ENCODE measurements at places on chromosomes 2 and 18.
A peak's percentile ranks its signal among the peaks of the same experiment; 100 is the strongest.

DNA sequence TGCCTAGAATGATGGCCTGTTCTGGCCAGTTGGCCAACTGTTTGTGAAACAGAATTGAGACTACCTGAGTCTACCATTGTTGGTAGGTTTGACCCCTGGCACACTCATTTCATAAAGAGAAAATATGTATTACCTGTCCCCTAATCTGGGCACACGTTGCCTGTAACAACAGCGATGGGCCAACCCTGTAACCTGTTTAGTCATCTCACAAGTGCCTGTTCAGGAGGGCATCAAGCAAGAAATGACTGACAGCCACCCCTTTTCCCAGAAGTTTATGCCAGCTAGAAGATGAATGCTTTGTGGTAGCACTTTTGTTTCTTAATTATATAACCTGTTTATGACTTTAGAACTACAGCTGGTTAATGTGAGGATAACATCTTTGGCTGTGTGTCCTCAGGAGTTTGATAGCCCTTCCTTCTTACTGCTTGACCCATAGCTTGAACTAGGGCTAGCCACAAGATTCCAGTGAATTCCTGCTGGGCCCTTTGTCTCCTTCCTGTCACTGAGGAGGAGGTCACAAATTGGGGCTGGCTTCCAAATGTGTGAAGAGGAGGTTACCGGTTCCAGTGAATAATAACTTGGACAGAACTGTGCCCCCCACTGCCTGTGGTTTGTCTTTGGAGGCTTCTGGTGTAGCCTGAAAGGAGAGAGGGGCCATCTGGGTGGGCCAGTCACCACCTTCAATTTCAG, 273.9 kb upstream of the EPAS1 start:
- DNase-seq: no peak

GRCh38 chr2:170953941-170954340, 24.9 kb downstream of the GORASP2 start:
- DNase-seq: no peak

DNA sequence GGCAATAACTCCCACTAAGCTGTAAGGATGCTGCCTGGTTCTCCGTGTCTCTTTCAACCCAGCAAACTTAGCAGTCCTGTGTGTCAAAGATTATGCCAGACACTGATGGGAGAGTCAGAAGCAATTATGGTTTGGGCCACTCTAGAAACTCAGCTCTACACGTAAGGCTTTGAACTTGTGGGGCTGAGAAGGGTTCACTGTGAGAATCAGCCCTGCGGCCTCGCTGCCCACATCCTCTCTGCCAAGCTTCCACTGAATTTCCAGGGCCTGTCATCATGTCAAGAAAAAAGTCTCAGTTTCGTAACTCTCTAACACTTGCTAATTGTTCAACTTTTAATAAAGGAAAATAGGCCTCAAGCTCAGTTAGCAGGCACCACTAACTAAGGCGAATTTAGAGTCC, 308.8 kb upstream of the LYPD1 start:
- no peak for DNase-seq

- no peak for DNase-seq
Observed at GRCh38 chr2:71474744-71475397, 21.5 kb downstream of the DYSF start.

GRCh38 chr2:224264259-224264658, 137.6 kb downstream of the FAM124B start:
- DNase-seq: no peak

- no peak for DNase-seq
Observed at GRCh38 chr2:23015651-23016200, 369.3 kb upstream of the KLHL29 start.

GRCh38 chr2:102297891-102298290, 13.5 kb upstream of the IL1RL1 start:
- DNase-seq: no peak

DNA sequence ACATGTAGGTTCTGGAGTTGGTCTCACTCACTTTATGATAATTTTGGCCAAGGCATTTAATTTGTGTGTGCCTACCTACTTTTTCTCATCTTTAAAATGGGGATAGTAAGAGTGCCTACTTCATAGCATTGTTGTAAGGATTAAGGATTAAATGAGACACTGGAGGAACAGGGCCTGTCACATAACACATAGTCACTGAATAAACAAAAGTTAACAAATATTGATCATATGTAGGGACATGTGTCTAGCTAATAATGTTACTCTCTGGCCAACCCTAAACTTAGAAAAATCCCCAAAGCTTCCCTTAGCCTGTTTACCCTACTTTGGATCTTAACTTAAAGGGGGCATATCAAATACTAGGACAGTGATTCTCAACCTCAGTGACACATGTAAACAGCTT, 169.9 kb downstream of the MYO1B start:
- no peak for DNase-seq

DNA sequence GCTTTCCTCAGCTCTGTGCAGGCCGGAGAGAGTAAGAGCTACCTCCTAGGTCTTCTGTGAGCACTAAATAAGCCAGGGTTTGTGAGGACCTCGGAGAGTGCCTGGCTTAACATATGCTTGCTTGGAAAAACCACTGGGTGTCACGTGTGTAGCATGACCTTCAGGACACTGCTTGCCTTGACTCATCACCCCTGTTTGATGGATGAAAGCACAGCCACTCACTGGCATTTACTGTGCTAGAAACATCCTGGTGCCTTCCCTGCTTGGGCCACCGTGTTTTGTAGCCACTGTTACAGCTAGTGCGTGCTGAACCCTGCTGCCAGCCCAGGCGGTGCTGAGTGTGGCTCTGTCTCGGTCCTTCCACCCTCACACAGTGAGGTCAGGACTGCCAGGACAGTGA, 34.8 kb upstream of the ITM2C start:
- peak; percentile 51 for DNase-seq

DNA sequence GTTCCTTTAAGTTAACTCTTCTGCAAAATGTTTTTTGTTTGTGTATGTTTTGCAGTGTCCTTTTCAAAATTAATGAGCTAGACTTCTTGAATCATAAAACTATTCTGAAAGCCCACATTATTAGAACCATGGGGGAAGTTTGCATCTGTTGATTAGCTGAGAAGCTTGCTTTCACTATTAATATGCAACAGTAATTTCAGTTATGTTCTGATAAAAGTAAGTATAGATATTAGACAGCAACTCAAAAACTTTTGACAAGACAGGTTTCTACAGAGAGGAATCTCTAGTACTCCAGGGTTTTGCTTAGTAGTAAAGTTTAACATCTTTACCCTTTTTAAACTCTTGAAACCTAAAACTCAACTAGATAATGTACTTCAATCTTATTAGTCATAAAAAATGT, 147.8 kb downstream of the UBE2E3 start:
- DNase-seq: no peak

DNA sequence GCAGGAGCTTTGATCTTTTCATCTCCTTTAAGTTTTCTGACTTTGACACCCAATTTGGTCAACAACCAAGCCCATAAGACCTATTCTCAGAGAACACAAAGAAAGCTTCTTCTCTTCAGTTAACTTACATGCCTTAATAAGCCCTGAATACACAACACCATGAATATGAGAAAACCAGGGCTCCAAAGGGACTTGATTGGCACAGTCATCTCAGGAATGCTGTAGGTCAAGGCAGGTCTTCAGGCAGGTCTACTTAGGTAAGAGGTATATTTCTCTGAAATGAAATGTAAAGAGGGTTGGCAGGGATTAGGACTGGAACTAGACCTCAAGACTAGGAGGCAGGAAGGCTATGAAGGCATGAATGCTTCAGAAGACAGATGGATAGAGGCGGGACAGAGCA, 24.4 kb upstream of the EIF2AK3 start:
- no peak for DNase-seq

DNA sequence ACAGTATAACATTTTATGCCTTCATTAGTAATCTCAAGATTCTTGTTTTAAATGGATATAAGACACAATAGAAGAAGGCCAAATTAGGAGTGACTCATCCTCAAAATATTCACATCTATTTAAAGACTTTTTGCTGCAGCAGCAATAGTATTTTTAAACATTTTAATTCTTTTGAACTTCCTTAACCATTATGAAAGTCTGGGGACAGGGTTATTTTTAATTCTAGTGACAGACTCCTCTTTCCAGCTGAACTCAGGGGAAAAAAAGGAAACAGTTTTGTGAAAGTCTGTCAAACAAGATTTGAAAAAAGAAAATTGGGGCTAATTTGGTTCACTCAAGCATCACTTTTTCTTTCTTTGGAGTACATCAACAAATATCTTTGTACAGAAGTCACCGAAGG, 541.8 kb downstream of the NUP35 start:
- DNase-seq: no peak

DNA sequence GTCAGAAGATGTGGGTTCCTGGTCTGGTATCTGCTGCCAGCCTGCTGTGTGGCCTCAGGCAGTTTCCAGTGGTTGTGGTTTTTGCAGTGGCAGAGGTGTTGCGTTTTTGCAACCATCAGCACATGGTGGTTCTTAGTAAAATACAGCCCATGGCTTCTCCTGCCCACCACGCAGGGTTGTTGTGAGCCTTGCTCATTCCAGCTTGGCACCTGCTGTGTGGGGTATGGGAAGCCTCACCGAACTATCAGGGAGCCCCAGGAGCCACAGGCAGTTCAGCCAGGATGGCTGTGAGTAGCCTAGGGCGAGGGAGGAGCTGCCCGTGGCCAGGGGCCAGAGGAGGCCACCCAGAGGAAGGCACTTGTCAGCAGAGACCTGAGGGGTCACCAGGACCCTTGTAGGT, 9.8 kb downstream of the ARID5A start:
- DNase-seq: peak; percentile 61

DNA sequence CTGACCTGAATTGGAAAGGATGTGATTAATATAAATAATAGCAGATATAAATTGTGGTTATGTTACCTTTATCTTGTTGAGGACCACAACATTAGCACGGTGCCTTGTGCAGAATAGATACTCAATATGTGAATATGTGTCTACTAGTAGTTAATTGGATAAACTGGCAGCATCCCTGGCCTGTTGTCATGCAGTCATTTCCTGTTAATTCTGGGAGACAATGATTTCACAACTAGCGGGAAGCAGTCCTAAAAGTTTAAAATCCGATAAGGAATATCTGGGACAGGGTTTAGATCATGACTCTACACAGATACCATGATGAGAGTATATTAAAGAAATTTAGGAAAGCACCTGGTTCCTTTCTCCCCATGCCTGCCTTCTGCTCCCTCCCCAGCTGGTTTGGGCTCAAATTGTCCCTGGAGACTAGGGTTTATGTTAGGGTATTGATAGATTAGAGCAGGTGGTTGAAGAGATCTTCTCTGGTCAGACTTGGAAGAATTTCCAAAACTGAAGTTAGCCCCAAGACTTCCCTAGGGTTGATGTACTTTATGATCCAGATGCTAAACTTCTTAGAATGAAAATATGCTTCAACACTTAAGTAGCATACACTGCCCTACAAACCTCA, 32.8 kb downstream of the CYBRD1 start:
- DNase-seq: no peak

- no peak for DNase-seq
Observed at GRCh38 chr2:20027705-20028434, 15.4 kb upstream of the MATN3 start.

DNA sequence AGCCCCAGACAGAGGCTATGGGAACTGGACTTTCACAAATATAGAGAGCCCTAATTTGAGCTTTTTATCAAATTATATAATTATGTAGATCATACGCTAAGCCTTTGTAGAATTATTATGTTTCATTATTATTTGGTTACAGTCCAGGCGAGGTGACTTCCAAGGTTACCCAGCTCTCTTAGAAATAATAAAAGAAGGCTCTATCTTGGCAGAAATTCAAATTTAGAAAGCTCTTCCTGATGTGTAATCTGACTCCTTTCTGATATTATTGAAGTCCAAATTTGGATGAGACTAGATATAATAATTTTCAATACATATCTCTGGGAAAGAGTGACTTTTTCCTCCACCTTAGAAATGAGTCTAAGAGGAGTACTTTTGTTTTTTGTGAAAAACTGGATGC, 4.8 kb upstream of the SLC38A11 start:
- no peak for DNase-seq

GRCh38 chr2:146229508-146230155, 1615.2 kb upstream of the ACVR2A start:
- DNase-seq: no peak

GRCh38 chr2:45754131-45755010, 102.9 kb downstream of the PRKCE start:
- no peak for DNase-seq

DNA sequence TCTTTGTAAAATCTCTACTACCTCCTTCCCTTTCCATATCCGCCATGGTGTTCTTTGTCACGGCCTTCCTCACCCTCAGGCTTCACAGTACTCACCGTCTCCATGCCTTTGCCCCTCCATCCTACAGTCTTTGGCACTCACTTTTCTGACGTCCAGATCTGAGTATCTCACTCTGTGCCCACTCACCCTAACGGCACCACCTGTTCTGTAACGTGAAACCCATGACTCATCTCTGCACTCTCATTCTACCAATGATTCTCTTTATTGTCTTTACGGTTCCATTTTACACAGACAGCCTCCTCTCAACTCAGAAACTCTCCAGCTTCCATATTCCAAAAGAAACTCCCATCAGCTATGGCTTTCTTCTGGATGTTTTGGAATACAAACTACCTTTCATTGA, 56.7 kb downstream of the NETO1 start:
- DNase-seq: no peak

DNA sequence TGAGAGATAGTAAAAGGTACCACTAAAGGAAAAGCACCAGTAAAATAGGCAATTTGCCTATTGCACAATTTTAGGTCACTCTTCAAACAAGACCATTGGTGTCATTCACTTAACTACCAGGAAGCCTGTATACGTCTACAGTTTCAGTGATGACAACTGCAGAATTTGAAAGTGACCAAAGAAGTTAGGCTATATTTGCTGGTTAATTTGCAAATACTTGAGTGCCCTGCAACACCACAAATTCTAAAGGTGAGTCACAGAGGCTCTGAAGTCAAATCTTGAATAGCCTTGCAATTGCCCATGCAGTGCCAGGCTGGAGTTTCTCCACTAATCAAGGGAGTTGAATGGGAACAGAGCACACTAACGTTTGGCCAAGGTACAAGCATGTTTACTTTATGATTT, 128.7 kb upstream of the CCDC68 start:
- DNase-seq: no peak

Measured in activated CD8-positive, alpha-beta memory T cell treated with anti-CD3 and anti-CD28 coated beads for 24 hours (primary cell).